ENCODE measurements at places on chromosomes 2 and 18.

GRCh38 chr2:231102772-231103171, 22.1 kb downstream of the HTR2B start:
- DNase-seq: no peak

- DNase-seq: no peak
Measured at GRCh38 chr2:195651046-195651445, 6.0 kb upstream of the SLC39A10 start.

DNA sequence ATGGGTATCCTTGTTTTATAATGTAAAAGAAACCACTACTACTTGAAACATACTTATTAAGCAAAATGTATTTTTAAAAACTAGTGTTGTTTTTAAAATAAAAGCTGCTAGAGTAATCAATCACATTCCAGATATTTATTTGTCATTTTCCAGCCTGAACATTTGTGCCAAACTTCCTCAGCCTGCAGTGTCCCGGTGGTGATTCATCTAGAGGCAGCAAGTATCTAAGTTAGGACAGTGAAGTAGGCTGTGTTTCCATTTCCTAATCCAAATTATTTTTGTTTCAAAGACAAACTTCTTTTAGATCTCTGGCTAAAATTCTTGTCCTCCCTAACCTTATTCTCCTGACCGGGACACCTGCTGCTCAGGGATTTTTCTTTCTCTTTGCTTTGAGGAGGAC, 12.8 kb upstream of the GCG start:
- no peak for DNase-seq

GRCh38 chr2:113234721-113235346, 43.9 kb downstream of the PAX8 start:
- no peak for DNase-seq

GRCh38 chr2:236557306-236558030, 12.2 kb upstream of the ACKR3 start:
- no peak for DNase-seq

GRCh38 chr2:33214436-33214835, 262.0 kb upstream of the RASGRP3 start:
- no peak for DNase-seq

GRCh38 chr2:159614534-159615366, 1.6 kb downstream of the BAZ2B start:
- DNase-seq: no peak

- peak; percentile 8 for DNase-seq
Measured at GRCh38 chr18:8654503-8655451, 45.5 kb downstream of the RAB12 start.

DNA sequence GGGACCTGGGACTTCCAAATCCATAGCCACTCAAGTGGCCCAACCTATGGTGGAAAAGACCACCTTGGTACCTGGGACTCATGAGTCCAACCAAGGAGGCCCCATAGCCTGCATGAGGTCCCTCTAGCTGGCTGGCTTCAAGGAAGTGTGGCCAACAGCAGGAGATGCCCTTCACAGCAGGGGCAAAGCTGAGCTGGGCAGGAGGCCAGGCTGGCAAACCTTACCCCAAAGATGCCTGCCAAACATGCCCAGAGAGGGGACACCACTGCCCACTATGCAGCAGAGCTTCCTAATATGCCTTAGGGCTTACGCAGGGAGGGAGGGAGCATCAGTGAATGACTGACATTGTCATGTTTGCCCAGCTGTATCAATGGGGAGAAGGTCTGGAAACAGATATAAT, 188.0 kb upstream of the GLI2 start:
- no peak for DNase-seq

DNA sequence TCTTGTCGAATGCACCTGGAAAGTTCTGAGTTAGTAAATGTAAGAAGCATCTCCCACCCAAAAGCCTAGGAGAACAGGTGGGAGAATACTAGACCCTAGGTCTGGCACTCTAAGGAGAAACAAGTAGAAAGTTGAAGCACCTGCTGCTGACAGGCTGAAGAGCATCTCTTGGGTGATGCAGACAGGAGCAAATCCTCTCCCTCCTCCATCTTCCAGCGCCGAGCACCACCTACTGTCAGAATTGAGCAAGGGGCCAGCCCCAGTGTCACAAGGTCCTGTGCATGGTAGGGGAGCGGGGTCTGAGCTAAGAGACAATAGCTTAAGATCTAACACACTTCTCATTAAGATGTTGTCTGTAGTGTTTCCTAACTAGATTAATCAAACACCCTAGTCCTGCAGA, 52.9 kb downstream of the HK2 start:
- no peak for DNase-seq

- no peak for DNase-seq
Measured at GRCh38 chr2:144836635-144837350, 316.9 kb upstream of the ZEB2 start.

DNA sequence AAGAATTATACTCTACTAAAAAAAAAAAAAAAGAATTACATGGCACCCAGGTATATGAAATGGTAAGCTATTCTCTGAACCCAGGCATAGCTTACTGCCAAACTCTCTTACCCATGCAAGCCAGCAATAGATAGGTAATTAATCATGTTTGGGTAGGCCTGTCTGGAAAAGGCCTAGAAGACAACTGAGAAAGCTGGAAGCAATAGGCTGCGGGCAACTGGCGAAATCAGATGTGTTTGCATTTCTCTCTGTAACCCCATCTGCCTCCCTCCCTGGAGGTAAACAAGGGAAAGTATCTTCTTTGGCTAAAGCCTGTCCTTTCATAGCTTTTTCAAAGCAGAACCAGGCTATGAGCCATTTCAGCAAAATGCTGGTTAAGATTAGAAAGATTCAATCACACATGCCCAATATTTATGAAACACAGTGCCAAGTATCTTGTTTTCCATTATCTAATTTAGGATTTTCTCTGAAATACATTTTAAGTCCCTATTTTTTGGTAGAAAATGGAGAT, 934.8 kb upstream of the DDX18 start:
- DNase-seq: no peak

GRCh38 chr2:241047253-241048010, 49.0 kb downstream of the SNED1 start:
- DNase-seq: no peak

DNA sequence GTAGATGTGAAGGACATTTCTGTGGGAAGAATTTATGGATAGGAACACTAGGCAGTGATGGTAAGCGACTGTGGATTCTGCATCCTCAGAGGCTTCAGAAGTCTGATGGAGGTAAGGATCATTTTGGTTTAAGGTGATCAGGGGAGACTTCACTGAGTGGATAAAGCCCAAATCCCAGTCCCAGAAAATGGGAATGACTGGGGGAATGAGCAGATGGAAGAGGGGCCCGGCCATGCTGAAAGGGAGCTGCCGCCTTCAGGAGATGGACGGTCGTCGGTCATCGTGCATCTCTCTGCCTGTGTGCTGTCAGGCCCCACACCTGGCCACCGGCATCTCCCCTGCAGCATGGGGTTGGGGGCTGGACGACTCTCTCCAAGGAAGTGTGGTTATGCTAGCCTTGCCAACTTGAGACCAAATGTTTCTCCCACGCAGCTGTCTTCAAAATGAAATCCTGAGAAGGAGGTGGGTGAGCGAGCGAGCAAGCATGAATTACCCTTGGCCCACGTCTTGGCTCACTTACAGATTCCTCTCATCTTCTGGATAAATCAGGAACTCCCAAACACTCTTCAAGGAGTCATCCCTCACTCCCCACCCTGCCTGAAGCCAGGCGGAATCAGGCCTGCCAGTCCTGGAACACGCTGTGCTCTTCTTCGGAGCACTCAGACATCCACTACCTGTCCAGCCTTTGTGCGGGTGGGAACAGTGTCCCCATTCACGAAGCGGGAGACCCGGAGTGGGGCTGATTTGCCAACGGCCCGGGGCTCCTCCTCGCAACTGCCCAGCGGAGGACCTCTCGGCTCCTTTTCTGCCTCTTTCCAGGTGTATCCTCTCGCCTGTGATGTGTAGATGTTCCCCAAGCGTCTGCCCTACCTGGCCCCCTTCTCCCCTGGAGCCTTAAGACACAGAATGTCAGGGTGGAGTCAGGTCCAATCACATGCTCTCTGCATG, 85.6 kb downstream of the PRKCE start:
- DNase-seq: no peak

DNA sequence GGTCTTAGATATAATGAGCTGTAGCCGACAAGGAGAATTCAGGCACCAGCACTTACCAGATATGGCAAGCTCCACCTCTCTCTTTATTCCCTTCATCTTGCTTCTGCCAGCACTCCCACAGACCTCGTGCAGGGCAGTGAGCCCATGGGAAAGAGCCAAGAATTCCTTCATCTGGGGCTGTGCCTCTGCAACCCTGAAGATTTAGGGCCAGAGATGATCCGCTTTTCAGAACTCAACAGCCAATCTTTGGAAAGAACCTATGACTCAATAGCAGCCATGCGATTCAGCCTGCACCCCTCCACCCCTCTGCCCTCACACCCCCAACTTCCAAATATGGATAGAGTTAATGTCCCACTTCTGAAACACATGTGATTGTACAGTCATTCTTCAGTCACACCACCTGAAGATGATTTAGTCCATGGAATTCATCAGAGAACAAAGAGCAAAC, 533.7 kb upstream of the TNP1 start:
- DNase-seq: no peak

DNA sequence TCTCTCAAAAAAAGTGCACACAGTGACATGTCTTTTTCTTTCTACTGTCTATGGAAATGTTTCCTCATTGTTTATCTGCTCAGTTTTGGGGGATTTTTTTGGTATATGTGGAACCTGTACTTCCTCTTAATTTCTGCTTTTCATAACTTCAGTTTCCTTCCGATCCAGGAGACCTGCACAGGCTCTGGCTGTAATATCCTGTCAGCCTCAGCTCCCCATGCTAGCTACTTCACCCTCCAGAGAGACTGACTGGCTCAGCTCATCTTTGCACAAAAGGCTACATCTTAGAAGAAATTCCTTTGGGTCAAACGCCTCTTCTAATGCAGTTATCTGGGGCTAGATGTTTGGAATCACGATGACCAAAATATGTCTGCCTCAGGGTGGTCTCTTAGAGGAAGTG, 378.4 kb downstream of the RND3 start:
- DNase-seq: no peak

GRCh38 chr18:6557057-6557769, 142.5 kb upstream of the L3MBTL4 start:
- no peak for DNase-seq

DNA sequence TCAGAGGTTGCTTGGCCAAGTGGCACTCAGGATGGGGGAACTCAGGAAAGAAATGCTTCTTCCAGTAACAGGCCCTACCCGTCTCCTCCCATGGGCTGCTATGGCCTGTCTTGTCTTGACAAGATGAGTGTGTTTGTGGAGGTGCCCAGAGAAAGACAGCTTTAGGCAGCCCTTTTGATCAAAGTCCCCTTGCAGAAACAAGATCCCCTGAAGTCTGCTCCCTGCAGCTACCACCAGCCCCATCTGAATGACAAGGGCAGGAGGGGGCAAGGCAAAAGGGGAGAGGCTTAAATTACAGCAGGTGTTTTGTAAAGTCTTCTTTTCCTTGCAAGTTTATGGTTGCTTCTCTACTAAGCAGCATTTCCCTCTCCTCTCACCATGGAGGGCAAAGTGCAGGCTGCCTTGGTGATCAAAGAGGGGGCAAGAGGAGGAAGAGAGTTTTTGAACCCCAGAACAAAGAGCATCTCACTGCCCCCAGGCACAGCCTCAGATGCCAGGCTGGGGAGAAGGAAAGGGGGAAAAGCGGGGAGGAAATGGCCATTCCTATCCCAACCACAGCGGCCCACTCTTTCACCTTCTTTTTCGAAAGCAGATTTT, 6.7 kb downstream of the EVA1A start:
- no peak for DNase-seq
